ENCODE measurements at places on chromosomes 16 and 17.

DNA sequence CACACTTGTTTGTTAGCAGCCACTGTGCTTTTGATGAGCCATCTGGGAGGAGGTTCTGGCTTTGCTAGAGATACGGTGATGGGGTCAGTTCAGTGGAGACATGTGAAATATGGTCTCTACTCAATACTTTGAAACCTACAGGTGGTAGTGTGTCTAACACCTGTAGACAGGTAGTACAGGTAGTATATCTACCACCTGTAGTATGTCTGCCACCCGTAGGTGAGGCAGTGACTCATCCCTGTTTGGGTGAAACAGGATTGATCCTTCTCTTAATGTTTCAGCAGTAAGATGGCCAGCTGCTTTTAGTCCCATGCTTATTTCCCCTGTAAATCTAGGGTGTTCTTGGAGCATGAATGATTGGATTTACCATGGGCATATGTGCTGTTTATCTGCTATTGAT is 240.8 kb downstream of the SNX29 start:
- no peak for DNase-seq

GRCh38 chr17:66855204-66855603 is 20.3 kb downstream of the CACNG5 start:
- DNase-seq: no peak

DNA sequence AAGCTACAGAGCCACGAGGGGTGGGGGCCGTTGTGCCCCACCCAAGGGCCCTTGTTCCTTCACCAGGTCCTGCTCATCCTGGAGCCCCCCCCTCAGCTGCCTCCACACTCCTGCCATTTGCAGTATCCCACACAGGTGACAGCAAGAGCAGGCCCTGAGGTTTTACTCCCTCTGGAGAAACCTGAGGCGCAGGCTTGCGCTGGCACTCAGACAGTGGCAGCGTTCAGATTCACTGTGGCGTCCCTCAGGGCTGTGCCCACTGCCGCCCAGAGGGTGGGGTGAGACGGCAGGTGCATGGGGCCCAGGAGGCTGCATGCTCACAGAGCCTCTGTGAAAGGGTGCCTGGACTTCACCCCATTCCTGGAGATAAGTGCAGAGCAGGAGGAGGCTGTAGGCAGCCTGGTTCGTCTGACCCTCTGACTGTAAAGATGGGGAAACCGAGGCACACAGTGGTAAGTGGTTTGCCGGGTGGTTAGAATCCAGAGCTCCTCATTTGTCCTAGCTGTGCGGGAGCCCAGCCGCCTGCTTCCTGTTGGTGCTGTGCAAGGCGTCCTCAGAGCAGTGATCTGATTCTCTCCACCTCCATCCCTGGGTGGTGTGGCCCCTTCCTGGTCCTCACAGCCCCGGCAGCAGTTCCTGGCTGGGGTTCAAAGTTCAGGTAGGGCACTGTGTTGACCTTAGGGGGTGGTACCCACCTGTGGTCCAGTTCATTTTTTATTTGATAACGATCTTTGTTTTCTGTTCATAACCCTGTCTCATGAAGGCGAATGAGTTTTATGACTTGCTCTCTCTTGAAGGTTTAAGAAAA is 1.6 kb downstream of the SPIRE2 start:
- DNase-seq: no peak

- DNase-seq: no peak
Observed at GRCh38 chr17:2435181-2435741, 34.4 kb upstream of the MNT start.

- no peak for DNase-seq
Observed at GRCh38 chr16:55116165-55116920, 185.7 kb downstream of the IRX5 start.

DNA sequence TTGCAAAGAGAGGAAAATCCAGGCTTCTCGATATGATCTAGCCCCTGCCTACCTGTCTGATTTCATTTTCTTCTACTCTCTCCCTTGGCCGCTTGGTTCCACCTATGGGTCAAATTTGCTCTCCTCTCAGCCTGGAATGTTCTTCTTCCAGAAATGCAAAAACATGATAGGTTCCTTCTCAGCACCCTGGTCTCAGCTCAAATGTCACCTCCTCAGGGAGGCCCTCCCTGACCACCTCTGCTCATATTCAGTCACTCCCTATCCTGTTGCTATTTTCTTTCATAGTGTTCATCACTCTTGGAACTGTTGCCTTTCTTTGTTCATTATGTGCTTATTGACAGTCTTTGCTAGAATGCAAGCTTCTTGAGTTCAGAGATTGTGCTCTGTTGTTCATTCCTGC is 208.6 kb downstream of the KATNIP start:
- no peak for DNase-seq

GRCh38 chr17:77467521-77467920 is 326.8 kb downstream of the SEC14L1 start:
- no peak for DNase-seq

DNA sequence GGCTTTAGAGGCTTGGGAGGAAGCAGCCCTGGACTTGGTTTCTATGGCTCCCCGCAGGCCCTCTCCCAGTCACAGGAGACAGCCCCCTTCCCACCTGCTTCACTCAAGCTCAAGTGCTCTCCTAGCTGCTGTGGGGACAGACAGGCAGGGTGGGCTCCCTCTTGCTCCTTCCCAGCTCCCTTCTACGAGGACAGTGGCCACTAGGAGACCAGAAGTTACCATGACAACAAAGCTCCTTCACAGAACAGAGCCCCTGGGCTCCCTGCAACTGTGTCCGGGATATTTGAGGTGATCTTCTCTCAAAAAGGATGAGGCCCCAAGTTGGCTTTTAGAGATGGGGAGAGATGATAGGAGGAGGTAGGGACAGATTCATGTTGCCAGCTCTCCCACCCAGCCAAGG is 116.3 kb downstream of the AMFR start:
- DNase-seq: no peak

GRCh38 chr17:59327121-59327980 is 4.1 kb upstream of the YPEL2 start:
- DNase-seq: no peak

DNA sequence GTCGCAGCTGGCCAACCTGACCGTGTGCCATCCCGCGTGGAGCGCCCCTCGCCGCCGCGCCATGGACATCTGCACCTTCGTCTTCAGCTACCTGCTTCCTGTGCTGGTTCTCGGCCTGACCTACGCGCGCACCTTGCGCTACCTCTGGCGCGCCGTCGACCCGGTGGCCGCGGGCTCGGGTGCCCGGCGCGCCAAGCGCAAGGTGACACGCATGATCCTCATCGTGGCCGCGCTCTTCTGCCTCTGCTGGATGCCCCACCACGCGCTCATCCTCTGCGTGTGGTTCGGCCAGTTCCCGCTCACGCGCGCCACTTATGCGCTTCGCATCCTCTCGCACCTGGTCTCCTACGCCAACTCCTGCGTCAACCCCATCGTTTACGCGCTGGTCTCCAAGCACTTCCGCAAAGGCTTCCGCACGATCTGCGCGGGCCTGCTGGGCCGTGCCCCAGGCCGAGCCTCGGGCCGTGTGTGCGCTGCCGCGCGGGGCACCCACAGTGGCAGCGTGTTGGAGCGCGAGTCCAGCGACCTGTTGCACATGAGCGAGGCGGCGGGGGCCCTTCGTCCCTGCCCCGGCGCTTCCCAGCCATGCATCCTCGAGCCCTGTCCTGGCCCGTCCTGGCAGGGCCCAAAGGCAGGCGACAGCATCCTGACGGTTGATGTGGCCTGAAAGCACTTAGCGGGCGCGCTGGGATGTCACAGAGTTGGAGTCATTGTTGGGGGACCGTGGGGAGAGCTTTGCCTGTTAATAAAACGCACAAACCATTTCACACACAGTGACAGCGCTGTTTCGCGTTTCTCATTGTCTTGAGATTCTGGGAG is 2.0 kb upstream of the ZACN start:
- DNase-seq: no peak

- DNase-seq: peak; percentile 75
Observed at GRCh38 chr17:77321649-77322513, 181.1 kb downstream of the SEC14L1 start.

GRCh38 chr17:64061178-64061898 is 40.9 kb upstream of the ICAM2 start:
- no peak for DNase-seq

GRCh38 chr16:10297341-10298006 is 88.4 kb upstream of the ATF7IP2 start:
- peak; percentile 32 for DNase-seq

DNA sequence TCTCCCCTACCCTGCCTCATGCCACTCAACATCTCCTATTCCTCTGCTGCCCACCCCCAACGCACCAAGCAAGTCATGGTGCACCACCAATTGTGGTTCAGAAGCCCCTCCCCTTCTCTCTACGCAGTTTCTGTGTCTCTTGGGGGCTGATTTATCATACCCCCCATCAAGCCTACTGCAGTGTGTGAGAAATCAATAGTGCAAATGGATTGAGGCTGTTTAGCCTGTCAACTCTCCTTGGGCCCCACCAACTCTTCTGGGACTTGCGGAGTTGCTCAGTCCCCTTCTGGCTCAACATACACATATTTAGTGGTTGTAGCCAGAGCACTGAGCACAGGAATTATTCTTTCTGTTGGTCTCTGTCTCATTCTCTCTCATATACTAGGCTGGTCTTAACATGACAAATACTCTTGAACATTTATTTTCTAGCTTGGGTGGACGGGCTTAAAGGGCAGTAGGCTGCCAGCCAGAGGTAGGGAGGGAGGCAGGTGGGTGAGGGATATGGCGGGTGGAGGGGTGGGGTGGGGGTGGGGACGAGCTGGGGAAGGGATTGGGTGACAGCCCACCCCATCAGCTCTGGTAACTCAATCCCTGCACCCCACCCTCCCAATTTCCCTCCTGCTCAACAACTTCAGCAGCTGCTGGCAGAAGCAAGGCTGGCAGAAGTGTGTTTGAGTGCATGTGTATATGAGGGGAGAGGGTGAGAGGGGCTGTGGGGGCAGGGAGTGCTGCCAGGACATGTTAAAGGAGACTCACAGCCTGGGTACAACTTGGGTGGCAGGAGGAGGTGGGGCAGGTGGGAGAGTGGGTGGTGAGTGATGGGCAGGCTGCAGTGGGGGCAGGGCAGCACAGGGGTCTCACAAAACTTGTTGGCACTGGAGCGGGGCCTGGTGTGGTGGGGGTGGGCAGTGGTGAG is 4.9 kb downstream of the RARA start:
- DNase-seq: no peak

GRCh38 chr17:6701719-6702118 is 11.4 kb downstream of the SLC13A5 start:
- DNase-seq: no peak

DNA sequence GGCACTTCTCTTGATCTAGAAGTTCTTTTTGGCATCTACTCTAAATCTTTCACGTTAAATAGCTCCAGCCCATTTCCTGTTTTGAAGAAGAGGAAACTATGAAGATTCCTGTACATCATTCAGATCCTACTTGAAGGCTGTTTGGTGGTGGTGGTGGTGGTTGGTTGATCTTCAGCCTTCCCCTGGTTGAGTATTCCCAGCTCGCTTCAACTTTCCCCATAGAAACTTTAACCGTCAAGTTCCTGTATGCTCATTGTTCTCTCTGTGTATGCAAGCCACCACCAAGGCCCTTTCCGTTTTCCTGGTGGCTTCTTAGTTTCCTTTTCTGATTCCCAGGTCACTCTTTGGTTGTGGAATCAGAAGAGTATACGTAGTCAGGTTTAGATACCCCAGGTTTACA is 3.3 kb downstream of the LRRC46 start:
- DNase-seq: no peak

DNA sequence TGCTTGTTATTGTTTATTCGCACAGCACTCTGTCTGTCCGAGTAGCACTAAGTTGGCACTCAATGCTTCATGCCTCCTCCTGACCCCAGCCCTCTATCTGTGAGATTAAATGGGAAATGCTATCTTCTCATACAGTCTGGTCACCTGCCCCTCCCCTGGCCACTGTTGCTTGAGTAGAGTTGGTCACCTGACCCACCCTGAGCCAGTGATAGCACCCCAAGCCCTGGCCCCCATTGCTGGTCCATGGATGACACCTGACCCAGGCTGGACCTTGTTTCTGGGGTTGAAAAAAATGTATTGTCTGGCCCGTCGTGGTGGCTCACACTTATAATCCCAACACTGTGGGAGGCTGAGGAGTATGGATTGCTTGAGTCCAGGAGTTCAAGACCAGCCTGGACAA is 8.5 kb upstream of the PEMT start:
- DNase-seq: no peak

DNA sequence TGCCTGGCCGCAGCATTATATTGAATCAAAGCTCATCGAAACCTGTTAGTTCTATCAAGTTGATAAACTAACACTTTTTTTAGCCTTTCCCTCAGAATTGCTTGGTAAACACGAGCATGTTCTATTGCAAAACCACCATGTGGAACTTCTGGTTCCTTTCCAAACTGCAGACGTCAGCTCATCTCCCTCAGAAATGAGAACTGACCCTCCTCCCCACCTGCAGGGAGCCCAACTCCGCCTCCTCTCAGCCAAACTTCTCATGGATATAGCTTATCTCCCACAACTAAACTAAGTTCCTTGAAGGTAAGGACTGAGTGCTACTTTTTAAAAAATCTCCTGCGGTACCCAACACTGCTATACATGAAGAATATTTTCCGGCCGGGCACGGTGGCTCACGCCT is 6.7 kb downstream of the SHMT1 start:
- peak; percentile 22 for DNase-seq

DNA sequence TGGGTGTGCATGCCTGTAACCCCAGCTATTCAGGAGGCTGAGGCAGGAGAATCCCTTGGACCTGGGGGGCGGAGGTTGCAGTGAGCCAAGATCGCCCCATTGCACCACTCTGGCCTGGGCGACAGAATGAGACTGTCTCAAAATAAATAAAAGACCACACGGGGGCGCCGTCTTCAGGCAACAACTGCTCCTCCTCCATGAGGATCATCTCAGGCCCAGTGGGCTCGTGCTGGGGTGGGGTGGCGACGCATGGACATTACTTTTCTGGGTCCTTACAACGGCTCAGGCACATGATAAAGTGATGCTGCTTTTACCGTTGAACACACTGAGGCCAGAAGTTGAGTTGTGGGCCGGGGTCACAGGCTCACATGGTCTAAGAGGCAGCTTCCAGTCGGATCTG is 56.2 kb downstream of the PRMT7 start:
- DNase-seq: no peak

GRCh38 chr17:32494621-32495358 is 8.0 kb downstream of the CDK5R1 start:
- no peak for DNase-seq

DNA sequence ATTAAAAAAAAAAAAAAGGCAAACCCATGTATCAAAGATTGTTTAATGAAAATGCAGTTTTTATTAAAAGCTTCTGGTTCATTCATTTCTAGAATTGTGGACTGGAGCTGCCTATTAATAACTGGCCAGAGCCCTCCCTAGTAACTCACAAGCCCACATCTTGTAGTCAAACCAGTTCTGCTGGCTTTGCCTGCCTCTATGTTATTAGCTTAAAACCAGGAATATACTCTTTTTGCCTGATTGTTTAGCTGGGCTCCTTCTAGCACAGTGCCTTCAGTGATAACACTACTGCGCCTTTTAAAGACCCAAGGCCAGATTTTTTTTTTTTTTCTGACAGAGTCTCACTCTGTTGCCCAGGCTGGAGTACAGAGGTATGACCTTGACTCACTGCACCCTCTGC is 26.0 kb downstream of the TAC4 start:
- DNase-seq: no peak

GRCh38 chr16:86956437-86956836 is 360.8 kb downstream of the C16orf95 start:
- no peak for DNase-seq

GRCh38 chr16:21704733-21705132 is 41.0 kb downstream of the OTOA start:
- DNase-seq: no peak
